ENCODE measurements at places on chromosomes 2 and 18.

GRCh38 chr2:175976391-175977157, 25.5 kb downstream of the LNPK start:
- DNase-seq, result no peak

DNA sequence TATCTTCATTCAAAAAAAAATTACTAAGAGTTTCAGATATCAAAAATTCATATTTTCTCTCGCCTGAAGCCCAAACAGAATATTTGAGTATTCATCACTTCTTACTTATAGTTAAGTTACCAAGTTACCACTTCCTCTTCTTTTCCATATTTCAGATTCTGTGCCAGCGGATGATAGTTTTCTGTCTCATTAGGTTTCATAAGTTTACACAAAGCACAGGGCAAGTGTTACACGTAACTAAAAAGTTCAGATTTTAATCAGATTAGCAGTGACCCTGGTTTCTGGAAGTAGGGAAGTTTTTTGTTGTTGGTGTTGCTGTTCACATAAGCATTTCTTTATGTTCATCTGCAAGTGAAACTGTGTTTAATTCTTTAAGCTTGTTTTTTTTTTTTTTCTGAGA, 10.2 kb downstream of the AFTPH start:
- no peak for DNase-seq

- no peak for DNase-seq
Measured at GRCh38 chr2:203649176-203649814, 57.1 kb upstream of the CD28 start.

- DNase-seq, result peak; percentile 11
Measured at GRCh38 chr18:13982126-13982525, 66.8 kb upstream of the MC2R start.

DNA sequence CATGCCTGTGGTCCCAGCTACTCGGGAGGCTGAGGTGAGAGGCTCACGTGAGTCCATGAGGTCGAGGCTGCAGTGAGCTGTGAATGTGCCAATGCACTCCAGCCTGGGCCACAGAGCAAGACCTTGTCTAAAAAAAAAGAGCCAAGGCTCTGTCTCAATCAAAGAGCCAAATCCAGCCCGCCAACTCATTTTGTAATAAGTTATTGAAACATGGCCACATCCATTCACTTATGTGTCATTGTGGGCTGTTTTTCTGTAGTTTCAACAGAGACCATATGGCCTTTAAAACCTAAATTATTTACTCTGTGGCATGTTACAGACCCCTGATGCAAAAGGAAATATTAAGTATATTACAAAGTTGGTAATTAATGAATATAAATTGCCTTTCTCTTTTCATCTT, 60.8 kb downstream of the GPR39 start:
- DNase-seq, result no peak

DNA sequence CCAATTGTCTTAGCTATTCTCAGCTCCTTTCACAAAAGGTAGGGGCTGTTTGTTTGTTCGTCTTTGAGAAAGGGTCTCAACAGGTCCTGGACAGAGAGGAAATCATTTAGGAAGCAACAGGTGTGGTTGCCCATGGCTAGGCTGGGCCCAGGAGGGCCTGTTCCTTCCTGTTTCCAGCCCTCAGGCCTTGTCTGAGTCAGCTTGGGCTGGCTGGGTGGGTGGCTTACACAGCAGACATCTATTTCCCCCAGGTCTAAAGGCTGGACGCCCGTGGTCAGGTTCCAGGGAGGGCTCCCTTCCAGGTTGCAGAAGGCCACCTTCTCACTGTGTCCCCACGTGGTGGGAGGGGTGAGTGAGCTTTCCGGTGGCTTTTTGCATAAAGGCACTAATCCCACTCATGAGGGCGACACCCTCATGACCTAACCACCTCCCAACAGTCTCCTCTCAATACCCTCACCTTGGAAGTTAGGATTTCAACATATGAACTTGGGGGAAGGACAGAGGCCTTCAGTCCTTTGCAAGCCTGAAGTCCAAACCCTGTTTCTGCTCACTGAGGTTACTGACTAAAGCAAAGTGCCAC, 45.5 kb downstream of the ARHGEF4 start:
- no peak for DNase-seq

- no peak for DNase-seq
Measured at GRCh38 chr2:97662386-97662894, 1.4 kb downstream of the ACTR1B start.

GRCh38 chr2:63055226-63056106, 4.8 kb downstream of the OTX1 start:
- DNase-seq, result no peak

GRCh38 chr2:221618007-221618406, 45.9 kb upstream of the EPHA4 start:
- no peak for DNase-seq

DNA sequence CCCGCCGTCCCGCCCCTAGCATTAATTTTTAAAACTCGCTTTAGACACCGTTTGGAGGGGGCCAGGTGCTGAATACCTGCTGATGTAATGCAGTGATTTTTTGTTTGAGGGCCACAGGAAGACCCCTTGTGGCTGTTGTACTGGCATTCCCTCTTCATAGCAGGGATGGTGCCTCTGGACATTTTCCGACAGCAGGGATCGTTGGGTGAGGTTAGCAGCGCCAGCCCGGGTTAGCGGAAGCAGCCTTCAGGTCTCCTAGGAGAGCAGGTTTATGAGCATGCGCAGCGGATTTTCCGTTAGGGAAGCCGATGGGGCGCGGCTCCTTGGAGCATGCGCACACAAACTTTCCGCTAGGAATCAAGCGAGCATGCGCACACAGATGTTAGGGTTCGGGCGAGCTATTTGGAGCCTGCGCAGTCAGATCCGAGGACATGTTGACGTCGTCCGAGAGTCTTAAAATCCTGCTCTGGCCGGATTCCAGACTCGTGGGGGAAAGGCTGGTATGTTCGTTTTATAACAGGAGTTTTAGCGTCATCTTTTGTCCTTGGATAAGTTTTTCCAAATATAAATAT, 17.2 kb upstream of the C2orf74 start:
- DNase-seq, result peak; percentile 98

- DNase-seq, result no peak
Measured at GRCh38 chr2:145091967-145092366, 572.0 kb upstream of the ZEB2 start.

- DNase-seq, result no peak
Measured at GRCh38 chr18:58345875-58346274, 283.0 kb downstream of the ALPK2 start.

DNA sequence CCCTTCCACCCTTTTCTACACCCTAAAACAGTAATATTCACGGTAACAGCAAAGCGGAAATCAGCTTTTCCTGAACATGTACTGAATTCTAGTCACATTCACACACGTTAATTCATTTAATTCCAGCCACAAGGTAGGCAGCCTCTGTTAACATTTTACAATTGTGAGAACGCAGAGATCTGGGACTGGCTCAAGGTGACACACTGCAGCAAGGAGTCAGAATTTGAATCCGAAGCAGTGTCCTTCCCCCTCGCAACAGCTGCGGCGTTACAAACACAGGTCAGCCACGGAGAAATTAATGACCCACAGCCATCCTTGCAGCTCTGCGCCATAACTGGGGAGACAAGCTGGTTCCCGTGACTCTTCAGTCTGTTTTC, 818 bp upstream of the SLC20A1 start:
- peak; percentile 27 for DNase-seq

DNA sequence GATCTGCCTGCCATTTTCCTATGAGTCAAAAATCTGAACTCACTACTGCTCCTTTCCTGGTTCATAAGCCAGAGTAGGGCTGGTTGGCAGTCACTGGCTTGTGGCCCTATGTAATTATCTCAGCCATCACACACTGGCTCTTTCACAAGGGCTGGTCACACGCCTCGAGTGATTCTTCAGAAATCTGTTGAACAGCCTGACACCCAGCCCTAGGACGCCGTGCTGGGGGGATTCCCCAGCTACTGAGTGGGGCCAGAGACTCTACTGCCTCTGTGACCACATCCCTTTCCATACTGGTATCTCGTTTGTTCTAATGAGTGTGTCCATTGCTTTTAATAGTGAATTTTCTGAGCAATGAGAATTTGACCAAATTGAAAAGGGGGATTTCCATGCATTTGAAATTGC, 45.8 kb upstream of the RBM44 start:
- DNase-seq, result no peak

- no peak for DNase-seq
Measured at GRCh38 chr18:10546557-10547300, 20.9 kb downstream of the NAPG start.

DNA sequence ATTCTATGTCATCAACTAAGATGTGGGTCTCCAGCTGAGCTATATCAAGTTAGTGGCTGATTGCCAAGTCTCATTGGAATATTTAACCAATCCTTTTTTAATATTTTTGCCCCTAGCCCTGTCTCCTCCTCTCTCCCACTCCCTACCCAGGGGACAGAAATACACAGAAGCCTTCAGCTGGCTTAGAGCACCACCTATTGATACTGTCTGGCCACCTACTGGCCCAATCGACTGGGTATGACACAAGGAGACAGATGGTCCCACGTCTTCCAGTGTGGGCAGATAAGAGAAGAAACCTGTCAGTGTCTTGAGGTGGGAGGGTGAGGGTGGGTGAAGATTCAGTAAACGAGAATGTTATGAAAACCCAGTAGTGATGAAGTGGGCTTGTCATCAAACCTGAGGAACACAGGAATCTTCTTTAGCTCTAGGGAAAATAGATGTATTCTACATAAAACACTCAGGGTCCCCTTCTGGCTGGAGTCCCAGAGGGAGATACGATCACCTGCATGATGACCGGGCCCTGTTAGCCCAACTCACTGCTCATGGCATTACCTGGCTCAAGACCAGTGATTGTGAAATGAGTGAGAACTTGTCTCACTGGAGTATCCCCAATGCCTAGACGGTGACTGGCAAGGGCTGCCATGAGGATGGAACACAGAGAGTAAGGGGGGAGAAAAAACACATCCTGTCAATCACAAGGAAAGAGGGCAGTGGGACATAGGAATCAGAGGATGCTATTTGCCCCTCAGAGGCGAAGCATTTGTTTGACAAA, 26.7 kb downstream of the POLR1A start:
- DNase-seq, result peak; percentile 22

- DNase-seq, result no peak
Measured at GRCh38 chr2:198490748-198491147, 686.4 kb downstream of the PLCL1 start.

- DNase-seq, result no peak
Measured at GRCh38 chr18:9177031-9177430, 40.5 kb downstream of the ANKRD12 start.

DNA sequence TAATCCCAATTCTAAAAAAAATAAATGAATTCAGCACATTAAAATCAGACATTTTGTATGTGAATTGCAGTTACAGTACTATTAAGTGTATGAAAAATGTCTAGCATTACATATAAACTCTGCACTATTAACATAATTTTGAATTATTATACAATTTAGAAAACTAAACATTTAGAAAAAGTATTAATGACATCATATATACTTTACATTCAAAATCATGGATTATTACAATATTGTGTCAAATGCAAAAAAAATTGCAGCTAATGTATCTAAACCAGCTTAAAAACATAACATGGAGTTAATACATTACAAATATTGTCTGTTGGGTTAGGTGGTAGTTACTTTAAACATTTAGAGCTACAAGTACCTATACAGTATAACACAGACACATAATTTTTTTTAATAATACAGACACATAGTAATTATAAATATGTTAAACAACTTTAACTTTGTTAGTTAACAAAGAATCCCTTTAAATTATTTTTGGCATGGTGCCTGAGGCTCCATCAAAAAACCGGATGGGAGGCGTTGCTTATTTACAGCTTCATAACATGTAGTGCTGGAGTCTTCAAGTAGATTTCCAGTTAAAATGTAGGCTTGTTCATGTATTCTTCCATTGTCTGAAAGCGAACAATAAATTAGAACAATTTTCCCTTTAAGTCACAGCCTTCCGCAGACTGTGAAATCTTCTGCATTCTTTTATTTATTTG, 79.1 kb downstream of the AP1S3 start:
- no peak for DNase-seq

DNA sequence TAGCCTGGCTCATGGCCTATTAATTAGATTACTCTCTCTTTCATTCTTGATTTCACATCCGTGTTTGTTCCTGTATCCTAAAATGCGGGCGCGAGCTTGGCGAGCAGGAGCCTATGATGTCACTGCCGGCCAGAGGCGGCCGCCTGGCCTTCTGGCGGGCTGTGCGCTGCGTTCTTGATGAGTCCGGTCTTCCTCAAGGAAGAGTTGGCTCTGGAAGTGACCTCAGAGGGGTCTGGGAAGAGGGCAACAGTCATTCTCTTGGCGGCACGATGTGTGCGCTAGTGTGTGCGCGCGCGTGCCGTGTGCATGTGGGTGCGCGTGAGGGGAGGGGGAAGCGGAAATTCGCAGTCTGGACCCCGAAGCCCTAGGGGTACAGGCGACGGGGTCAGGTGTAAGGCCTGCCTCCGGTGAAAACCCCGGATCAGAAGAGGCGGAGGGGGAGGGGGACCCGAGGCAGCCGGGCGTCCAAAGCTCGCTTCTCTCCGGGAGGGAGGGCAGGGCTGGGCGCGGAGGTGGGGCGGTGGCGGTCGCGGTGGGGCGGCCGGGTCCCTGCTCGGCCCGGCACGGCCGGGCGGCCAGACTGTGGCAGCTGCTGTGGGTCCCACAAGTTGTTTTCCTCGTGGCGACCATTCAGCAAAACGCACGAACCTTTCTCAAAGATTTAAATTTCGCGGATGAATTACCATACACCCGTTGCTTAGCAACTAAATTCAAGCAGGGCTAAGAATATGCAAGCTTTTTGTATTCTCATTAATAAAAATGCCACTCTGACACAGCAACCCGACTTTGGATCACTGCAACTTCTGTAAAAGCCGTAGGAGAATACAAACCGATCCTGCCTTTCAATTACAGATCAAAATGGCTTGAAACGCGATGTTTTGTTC, 8.4 kb downstream of the POU3F3 start:
- DNase-seq, result no peak

DNA sequence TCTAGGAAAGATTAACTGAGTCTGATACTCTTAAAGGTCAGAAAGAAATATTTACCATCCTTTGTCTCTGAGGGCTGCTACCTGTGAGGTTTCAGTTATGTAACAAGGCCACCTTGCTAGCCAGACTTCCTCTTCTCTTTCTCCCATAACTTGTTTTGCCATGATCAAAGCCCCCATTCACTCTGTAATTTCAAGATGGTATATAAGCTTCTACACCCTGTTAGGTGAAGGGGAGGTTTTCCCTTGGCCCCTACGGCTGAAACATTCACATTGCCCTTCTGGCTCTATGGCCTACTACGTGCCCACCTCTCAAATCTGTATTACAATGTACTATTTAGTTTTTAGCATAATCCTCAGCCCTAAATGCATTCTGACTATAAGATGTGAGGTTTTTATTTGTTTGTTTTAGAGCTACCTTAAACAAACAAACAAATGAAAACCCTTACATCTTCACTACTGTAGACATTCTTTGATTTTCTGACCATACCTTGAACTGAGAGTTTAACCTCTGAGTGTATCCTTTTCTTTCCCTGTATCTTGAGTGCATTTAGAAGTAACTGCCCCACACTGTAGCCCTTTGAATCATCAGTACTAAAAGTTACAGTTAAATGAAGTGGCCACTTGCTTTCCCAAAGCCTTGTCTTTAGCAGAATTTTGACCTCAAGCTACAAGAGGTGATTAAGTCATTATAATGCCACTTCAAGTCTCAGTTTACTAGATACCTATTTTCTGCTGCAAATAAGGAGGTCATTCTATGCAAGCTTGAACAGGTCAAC, 332.2 kb downstream of the SOCS6 start:
- DNase-seq, result no peak

GRCh38 chr2:3453190-3453999, 65.9 kb downstream of the ADI1 start:
- no peak for DNase-seq

Measured in renal cortex interstitium (tissue), 15 donors.